ENCODE measurements at places on chromosomes 5 and 9. TPM values are rescaled to one million over a fixed set of nuclear protein-coding genes. Genes with fewer than 3 reads are reported as not detected.

Gene EPB41L4A
- 2.5 TPM for total RNA-seq

Gene ABITRAM
- total RNA-seq, result 22.3 TPM

Gene PRELID2
- total RNA-seq, result 7.8 TPM

Gene DDX41
- total RNA-seq, result 96.2 TPM

Gene CCDC107
- total RNA-seq, result 27.5 TPM

Gene FGFR4
- total RNA-seq, result 21.7 TPM

Gene PCDHGA12
- 0.03 TPM for total RNA-seq

Gene SMC5
- total RNA-seq, result 10.3 TPM

All from A549 treated with Hydrocortisone at 1 μM for 4 hours (cell line).